ENCODE measurements at places on chromosomes 5 and 9. TPM values are rescaled to one million over a fixed set of nuclear protein-coding genes. Genes with fewer than 3 reads are reported as not detected.

The CDX1 gene
- total RNA-seq, result 0.50 TPM

- no peak for DNase-seq
These were observed 32.9 kb upstream of the ENTREP1 start for GRCh38 chr9:69292078-69292477.

DNA sequence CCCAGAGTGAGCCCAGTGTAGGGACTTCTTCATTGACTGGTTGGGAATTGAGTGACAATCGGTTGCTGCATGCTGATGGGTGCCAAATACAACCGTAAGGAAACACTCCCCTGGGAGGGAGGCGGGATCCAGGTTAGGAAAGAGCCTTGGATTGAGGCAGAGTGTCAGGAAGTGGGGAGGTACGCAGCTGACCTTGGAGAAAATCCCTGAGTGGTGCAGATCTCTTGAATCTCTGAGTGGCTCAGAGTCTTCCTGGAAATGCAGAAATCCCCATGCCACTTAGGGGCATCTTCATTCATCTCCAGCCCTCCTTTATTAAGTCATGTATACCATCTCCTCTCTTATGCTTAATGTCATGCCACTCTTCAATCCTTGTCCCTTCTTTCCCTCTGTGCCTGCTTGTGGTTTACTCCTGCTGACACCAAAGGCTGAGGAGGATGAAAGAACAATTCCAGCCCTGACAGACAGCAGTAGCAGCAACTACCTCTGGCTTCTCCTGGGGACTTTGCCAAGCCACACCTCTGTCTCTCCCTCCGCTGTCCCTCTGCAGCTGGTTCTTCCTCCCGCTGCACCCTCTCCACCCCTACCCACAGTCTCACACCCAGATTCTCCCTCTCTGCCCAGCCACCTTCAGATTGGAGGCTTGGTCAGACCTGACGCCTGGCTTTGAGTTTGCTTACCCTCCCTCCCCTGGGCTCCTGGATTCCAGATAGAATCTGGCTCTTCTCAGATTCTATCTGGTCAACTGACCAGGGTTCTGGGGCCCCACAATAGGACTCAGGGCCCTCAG, 14.1 kb upstream of the LCP2 start:
- no peak for DNase-seq

DNA sequence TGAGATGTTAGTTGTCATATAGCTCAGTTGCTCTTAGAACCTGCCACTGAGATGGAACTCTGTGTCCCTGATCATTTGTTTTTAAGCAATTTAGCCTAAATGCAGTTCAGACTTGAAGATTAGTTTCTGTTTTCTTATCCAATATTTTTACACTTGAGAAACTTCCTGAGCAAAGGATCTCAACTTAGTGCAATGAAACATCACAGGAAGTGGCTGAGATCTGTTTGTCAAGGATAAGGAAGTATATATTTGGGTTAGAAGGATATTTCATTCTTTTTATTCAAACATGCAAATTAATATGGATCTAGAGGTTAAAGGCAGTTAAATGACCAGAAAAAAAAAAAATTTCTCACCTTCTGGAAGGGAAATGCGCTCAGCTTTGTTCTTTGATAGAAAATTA, 19.7 kb upstream of the F2R start:
- DNase-seq, result no peak

- DNase-seq, result no peak
These were observed 290.1 kb downstream of the HINT1 start for GRCh38 chr5:130874861-130875417.

GRCh38 chr9:133233681-133234432, 24.8 kb upstream of the OBP2B start:
- DNase-seq, result no peak

DNA sequence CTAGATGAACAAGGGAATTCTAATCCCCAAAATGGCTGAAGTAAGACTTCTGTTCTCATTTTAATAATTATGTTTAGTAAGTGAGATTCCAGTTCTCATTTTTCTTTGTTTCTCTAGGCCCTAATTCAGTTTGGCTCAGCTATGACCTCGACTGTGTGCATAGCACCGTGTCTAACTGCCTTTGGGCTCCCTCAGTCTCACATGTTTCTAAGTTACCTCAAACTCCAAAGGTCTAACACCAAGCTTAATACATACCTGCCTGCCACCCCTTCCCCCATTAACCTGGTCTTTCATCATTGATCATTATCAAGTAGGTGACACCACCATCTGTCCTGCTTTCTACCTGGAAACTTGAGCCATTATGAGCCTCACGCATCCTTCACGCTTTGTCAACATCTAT, 273.2 kb downstream of the SAXO1 start:
- no peak for DNase-seq

GRCh38 chr5:111975133-111975532, 218.1 kb upstream of the NREP start:
- DNase-seq, result no peak

GRCh38 chr9:32665101-32665500, 29.6 kb upstream of the TAF1L start:
- DNase-seq, result peak; percentile 81

The FOXD4L6 gene
- 0.18 TPM for total RNA-seq

GRCh38 chr5:134098690-134099089, 15.8 kb upstream of the TCF7 start:
- no peak for DNase-seq

- no peak for DNase-seq
These were observed 134.0 kb upstream of the FAM174A start for GRCh38 chr5:100401149-100401548.

- DNase-seq, result no peak
These were observed 91.5 kb upstream of the PHF24 start for GRCh38 chr9:34866614-34867013.

DNA sequence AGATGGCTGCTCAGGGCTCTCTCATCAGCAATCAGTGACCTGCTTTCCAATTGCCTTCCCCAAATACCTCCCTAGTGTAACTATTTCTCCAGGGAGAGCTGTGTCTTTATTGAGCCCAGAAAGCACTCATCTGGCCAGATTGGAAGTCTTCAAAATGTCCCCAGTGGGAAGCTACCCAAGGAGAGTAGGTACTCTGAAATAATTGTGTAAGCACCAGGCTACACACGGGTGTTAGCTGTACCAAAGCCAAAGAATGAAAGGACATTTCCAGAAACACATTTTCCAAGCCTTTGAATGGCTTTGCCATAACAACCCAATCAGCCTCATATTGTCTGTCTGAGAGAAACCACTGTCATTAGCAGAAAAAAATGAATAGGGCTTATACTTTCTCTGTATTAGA, 318.8 kb downstream of the FAM170A start:
- no peak for DNase-seq

- no peak for DNase-seq
These were observed 28.3 kb downstream of the POU4F3 start for GRCh38 chr5:146366904-146367303.

DNA sequence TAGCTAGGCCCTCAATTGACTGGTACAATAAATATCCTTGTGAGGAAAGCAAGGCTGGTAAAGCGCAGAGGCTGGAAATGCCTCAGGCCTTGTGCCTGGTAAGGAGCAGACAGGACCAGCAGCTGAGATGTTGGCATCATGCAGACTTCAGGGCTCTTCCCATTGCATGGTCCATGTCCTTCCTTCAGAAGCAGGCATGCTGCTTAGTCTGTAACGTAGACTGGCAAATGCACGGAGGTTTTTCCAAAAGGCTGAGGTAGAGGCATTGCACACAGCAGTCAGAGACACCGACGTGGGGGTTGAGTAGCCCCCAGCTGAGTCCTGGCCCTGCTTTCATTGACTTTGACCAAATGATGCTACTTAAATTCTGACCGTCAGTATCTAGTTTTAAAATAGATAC, 87.1 kb downstream of the ADRB2 start:
- DNase-seq, result no peak

The CDC26 gene
- 23.9 TPM for total RNA-seq

DNA sequence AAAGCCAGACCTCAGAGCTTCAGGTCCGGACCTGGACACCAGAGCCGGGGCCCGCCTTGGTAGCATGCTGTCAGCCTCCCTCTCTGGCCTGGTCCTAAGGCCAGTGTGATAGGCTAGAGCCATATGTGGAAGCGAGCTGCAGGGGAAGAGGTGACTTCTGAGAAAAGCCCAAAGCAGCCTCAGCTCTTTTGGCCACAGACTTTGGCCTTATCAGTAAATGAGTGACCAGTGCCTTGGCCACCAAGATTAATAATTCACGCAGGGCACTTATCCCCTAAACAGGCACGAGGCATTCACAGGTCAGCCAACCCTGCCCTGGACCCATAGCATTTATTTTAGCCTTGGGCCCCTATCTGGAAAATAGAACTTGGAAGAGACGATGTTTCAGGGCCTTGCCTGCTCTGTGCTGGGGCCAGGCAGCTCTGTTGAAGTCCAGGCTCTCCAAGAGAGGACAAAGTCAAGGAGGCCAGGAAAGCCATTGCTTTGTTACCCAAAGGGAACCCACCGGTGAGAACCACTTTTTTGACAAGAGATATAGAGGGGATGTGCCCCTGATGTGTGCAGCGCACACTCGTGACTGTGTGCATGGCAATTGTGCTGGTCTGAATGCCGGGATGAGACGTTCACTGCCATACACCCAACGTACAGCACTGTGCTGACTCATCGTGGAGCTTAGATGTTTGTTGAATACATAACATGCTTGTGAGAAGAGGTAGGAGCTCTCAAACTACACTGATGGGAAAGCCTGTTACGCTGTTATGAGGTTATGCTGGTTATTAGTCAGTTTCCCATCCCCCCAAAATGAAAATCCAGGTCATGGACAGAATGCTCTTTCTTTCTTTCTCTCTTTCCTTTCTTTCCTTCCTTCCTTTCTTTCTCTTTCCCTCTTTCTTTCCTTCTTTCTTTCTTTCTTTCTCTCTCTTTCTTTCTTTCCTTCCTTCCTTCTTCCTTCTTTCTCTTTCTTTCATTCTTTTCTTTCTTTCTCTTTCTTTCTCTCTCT, 5.0 kb upstream of the SLC34A1 start:
- peak; percentile 90 for DNase-seq

DNA sequence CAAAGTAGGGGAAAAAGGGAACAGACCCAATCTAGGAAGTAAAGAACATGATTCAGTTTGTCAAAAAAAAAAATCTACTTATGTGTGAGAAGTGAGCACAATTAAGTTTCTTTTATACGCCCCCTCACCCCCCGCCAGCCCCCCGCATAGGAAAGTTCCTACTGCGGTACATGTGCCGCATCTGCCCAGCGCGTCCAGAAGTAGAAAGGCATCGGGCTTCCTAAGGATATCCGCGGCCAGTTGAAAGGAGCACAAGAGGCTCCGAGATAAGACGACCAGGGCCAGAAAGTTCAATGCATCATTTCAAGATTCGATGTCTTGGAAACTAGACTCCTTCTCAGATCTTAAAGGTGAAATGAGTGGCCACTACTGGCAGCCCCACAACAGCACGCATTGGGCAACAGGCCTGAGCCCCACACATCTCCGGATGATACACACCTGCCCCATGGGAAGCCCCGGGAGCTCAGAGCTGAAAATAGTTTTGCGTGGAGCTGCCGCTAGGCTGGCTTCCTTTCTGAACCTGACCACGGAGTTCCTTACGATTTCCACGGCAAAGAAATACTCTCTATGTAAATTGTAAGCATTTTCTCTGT, 203.9 kb downstream of the RAB3C start:
- no peak for DNase-seq

The SUSD1 gene
- 16.6 TPM for total RNA-seq

DNA sequence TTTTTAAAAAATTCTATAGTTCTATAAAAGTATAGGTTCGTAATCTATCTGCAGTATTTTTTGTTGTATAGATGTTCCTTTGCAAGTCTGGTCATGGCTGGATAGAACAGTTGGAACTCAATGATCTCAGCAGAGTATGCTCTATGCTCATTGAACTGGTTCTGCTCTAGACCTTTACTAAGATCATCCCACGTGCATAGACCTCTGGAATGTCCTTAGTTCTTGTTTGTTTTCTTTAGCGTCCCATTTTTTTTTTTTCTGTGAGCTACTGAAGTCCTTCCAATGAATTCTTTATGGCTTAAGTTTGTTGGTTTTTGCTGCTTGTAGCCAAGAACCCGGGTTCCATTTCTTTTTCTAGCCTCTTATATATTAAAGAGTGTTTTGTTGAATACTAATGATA, 3.5 kb downstream of the TMEM38B start:
- no peak for DNase-seq

GRCh38 chr9:124038790-124039633, 27.4 kb downstream of the LHX2 start:
- DNase-seq, result no peak

The TMEFF1 gene
- 14.8 TPM for total RNA-seq

- no peak for DNase-seq
These were observed 136.7 kb upstream of the ZNF462 start for GRCh38 chr9:106726070-106726815.

The SEMA6A gene
- total RNA-seq, result 34.2 TPM

The FAM169A gene
- total RNA-seq, result 11.9 TPM

DNA sequence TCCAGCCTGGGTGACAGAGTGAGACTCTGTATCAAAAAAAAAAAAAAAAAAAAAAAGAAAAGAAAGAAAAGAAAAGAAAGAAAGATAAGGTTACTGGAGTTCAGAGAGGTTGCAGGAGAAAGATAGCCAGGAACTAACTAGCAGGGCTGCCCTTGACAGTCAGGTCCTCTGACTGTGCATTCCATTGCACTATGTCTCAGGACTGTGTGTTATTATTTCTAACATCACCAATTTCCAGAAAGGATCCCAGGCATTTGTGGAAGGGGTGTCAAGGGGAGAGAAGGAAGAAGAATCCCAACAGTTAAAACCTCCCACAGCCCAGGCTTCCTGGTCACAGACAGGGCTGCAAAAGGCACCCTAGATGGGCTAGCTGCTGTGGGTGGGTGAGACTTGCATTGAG, 25.1 kb downstream of the KLF4 start:
- no peak for DNase-seq

The TEX48 gene
- total RNA-seq, result not detected

DNA sequence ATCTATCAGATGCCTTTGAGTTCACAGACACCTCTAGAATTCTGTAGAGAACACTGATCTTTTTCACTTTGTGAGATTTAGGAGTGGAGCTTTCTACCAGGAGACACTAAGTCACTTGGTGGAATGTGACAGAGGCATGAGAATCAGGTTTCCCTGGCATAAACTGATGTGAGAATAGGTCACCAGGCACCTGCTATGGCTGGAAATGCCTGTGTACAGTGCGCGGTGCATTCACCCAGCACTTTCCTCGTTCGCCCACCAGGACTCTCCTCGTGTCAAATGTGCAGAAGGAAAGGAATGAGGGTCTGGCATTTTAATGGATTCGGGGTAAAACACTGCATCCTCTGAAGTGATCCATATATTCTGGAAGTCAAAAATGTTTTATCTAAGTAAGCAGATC, 281.8 kb upstream of the TUT7 start:
- DNase-seq, result no peak

The PPP2R2B gene
- 2.4 TPM for total RNA-seq

DNA sequence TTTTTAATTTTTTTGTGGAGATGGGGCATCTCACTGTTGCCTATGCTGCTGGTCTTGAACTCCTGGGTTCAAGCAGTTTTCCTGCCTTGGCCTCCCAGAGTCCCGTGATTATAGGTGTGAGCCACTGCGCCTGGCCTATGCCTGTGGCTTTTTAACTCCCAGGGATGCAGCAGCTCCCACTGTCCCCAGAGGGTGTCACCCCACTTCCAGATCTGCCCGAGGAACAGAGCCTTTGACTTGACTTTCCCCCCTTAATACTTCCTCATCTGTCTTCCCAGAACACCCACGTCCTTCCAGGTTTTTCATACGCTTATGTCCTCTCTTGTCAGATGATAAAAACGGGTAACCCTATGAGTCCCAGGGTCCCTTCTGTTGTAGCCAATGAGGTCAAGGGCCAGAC, 7.6 kb upstream of the PRRC2B start:
- no peak for DNase-seq

- no peak for DNase-seq
These were observed 22.4 kb upstream of the FREM1 start for GRCh38 chr9:14932641-14933040.

The NUP188 gene
- total RNA-seq, result 40.4 TPM

- DNase-seq, result no peak
These were observed 43.8 kb downstream of the ADAMTS16 start for GRCh38 chr5:5183933-5184332.

Measured in astrocyte (in vitro differentiated cells and primary cell).